Coronary artery (tissue), 2 donors: ENCODE measurements at places on chromosomes 5 and 9.

DNA sequence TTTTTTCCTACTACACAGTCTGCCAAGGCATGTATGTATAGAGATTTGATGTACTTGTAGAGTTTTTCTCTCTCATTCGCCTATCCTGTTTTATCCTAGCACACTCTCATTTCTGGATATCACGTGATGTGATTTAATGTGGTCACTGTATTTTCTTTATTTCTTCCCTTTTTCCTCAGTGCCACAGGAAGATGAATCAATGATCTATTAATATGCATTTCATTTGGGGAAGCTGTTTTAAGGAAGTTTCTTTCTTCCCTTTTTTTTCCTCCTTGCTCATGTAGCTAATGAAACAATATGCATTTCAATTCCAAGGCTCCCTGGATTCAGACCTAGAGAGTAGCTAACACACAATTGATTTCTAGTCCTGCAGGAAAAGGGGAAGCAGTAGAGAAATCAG is 506.3 kb upstream of the WWC1 start:
- DNase-seq, result no peak

GRCh38 chr9:114221706-114222465 is 66.5 kb downstream of the COL27A1 start:
- DNase-seq, result no peak

- no peak for DNase-seq
Observed at GRCh38 chr5:142551338-142552067, 134.4 kb downstream of the FGF1 start.

GRCh38 chr5:50564558-50564957 is 101.9 kb upstream of the PARP8 start:
- no peak for DNase-seq

GRCh38 chr9:93911136-93911745 is 43.9 kb downstream of the BARX1 start:
- DNase-seq, result no peak

GRCh38 chr5:125137535-125137934 is 391.1 kb upstream of the ZNF608 start:
- DNase-seq, result no peak

GRCh38 chr5:154010660-154011059 is 28.1 kb downstream of the FAM114A2 start:
- DNase-seq, result no peak

- DNase-seq, result peak; percentile 80
Observed at GRCh38 chr5:160353379-160353778, 17.0 kb downstream of the C1QTNF2 start.

GRCh38 chr5:65823204-65823603 is 101.2 kb downstream of the NLN start:
- DNase-seq, result no peak

GRCh38 chr5:172904312-172904642 is 54.9 kb upstream of the RPL26L1 start:
- DNase-seq, result no peak

DNA sequence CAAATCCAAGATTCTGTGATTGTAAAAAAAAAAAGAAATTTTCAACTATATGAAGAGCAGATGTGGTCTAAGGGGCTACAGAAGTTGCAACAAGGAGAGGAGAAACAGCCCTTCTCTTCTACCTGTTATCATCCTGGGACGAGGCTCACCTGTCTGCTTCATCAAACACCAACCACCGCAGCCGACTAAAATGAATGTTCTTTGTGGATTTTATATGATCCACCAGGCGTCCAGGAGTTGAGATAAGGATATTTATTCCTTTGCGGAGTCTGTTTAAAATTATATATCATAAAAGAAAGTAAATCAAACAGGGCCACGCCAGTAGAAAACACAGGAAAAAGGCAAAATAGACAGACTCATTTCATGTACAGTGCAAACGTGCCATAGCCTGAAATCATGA is 21.5 kb downstream of the DDX31 start:
- DNase-seq, result no peak

GRCh38 chr9:121271368-121272341 is 3.7 kb downstream of the GSN start:
- peak; percentile 80 for DNase-seq

DNA sequence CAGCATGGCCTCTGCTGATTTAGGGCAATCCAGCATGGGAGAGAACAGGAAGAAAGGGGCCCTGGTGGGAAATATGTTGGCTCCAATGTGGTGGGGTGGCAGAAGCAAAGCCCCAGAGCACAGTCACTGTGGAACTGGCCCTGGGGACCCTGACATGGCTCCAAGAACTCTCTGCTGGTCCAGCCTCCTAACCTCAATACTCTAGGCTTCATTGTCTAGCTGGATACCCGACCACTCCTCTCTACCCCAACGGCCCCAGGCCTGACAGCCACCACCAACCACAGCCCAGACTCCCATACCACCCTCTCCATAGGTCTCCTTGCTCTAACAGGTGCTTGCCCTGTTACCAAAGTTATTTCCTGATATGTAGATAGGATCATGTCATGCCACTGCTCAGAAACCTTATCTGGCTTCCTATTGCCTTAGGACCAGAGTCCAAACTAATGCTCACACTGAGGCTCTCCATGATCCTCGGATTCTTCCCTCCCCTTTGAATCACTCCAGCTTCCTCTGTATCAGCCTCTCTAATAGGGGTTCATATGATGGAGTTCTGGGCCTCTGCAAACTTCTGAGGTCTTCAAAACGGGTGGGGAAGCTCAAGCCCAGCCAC is 12.9 kb downstream of the ACSL6 start:
- DNase-seq, result no peak

GRCh38 chr5:102090770-102091169 is 205.3 kb downstream of the SLCO4C1 start:
- DNase-seq, result no peak

DNA sequence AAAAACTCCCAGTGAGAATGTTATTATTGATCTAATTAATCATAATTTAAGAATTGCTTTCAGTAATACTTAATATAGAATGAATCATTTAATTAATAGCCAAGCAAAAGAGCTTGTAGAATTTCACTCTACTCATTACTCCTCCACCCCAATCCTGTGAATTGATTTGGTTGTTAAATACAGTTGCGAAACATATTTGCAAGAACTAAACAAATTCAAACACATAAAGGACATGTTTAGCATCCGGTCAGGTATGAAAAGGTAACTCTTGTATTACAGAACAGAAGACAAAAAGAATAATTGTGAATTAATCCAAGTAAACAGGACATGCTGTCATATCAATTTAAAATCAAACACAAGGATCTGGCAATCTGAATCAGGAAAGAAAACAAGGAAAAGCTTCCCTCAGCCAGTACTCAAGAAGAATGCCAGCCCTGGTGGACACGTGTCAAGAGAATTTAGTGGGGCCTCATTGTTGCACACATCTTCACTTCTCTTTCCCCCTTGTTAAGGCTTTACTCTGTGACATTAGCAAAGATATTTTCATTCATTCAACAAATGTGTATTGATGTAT is 89.4 kb upstream of the SLC12A2 start:
- DNase-seq, result no peak

GRCh38 chr5:42995360-42995751 is 44.8 kb downstream of the ANXA2R start:
- no peak for DNase-seq

DNA sequence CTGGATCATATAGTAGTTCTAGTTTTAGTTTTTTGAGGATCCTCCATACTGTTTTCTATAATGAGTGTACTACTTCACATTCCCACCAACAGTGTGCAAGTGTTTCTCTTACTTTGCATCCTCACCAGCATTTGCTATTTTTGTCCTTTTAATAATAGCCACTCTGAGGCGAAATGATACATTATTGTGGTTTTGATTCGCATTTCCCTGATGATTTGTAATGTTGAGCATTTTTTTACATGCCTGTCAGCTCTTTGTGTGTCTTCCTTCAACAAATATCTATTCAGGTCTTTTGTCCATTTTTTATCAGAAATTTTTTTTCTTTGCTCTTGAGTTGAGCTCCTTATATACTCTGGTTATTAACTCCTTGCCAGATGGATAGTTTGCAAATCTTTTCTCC is 114.0 kb downstream of the ADAMTSL1 start:
- no peak for DNase-seq

- no peak for DNase-seq
Observed at GRCh38 chr5:131270809-131271208, 7.0 kb downstream of the CDC42SE2 start.

DNA sequence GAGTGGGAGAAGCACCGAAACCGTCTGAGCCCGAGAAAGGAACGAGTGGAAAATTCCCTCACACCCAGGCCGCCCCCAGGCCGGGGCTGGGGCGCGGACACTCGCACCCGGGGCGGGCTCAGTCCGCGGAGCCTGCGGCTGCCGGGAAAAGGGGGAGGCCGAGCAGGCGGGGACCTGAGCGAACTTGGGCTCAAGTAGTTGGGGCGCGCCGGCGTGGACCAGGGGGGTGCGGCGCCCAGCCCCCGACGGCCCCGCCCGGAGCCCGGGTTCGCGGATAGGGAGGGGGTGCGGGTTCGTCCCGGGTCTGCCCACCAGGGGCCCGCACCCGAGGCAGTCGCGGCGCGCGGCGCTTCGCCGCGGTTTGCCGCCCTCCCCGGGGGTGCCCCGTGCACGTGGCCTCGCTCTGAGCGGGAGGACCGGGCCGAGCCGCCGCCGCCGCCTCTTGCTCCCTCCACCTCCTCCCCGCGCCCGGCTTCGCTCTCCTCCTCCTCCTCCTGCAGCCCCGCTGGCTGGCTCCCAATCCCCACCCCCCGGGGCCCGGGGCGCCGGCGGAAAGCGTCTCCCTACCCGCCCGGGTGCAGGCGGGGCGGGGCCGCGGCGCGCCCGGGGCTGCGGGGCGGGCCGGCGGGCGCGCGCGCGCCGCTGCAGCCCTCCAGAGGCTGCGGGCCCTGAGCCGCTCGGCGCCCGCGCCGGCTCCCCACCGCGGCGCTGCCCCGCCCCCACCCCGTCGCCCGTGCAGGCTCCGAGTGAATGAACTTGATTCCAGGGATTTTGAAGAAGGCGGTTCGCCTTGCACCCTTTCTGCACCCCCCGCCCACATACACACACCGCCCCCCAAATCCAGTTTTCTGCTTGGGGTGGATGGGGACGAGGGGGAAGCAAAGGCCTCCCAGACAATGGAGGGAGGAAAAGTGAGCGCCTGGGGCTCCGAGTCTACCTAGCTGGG is 1.3 kb upstream of the NFIB start:
- DNase-seq, result peak; percentile 97

DNA sequence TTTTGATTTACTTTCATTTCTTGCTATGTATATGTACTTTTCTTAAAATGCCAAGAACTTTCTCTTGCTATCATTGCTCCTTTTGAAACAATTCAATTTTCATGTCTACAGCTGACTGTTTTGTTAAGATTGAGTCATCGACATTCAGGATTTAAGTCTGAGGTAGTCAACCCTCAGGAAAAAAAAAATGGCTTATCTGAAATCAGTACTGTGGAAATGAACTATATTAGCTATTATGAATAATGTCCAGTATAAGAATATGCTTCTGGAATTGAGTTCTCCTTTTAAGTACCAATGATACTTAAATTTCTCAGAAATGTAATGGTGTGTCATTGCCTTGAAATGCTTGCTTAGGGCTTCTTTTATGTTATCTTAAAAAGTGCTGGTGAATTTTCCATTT is 37.9 kb downstream of the TNFAIP8 start:
- no peak for DNase-seq

GRCh38 chr9:91966503-91966902 is 16.5 kb upstream of the ROR2 start:
- no peak for DNase-seq

GRCh38 chr5:174402222-174402812 is 322.1 kb upstream of the MSX2 start:
- no peak for DNase-seq

- DNase-seq, result no peak
Observed at GRCh38 chr5:137114529-137114928, 384.6 kb downstream of the SPOCK1 start.

GRCh38 chr5:101103874-101104273 is 200.8 kb upstream of the ST8SIA4 start:
- DNase-seq, result no peak

GRCh38 chr5:115586525-115587146 is 15.6 kb downstream of the TICAM2 start:
- DNase-seq, result no peak

DNA sequence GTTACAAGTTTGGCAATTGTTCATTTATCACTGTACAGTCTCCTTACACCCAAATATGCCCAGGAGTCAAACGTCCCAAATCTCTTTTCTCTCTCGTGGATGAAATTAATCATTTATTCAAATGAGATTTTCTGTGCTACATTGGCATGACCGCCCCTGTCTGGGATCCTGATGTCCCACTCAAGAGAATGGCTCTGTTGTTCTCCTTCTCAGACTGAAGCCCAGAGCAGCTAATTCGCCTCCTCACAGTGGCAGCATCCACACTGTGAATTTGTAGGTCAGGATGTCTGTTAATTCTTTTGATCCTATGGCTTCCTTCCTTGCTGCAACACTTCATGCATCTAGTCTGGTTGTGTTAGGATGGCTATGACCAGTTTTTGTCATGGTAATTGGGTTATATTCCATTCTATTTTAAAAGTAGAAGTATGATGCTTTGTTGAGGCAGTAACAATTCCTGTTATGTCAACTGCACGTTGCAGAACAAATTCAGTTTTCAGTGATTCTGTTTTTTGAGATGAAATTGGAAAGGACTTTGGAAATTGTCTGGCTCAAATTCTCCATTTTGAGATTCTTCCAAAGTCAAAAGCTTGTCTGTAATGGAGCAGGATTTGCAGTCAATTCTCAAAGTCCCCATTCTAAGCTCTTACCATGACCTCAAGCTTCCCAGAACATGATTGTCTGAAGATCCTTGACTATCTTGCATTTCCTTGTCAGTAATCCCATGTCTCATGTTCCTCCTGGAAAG is 141.5 kb upstream of the GAS1 start:
- DNase-seq, result no peak
